Activated gamma-delta T cell treated with Interleukin-2 at 50 U/mL for 16 hours (primary cell): ENCODE measurements at places on chromosomes 5 and 9.
A peak's percentile ranks its signal among the peaks of the same experiment; 100 is the strongest.

DNA sequence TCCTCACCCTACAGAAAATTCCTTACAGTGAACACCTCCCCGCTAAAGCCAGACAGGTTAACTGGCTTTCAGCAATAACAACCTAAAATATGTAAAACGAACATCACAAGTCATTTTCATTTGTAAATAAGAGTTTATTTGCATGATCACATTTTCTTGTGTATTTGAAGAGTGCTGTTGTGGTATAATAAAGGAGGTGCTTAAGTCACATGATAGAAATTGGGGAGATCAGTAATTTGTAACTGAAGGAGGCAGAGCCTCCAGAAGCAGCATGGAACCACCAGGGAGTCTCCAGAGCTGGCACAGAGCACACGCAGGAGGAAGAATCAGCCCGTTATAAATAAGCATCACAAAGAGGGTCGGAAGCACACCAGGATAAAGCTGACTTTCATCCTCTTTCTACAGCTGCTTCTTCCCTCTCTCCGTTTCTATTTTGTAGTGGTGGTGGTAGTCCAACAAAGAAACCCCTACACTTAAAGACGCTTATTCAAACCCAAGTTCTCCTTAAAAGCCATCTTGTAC lies 210.6 kb downstream of the MAPKAP1 start:
- DNase-seq, result no peak

DNA sequence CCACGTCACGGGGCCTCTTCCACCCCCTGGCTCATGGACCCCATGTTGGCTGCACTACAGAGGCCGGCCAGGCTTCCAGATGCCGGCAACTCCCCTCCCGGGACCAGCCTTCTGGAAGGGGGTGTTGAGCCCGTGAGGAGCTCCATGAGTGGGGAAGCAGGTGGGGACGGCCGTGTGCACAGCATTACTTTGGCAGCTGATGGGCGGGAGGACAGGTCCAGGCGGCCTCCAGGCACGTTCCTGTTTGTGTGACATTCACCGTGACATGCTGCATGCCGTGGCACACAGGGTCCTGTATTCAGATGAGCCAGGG lies 29.1 kb upstream of the ABO start:
- no peak for DNase-seq

DNA sequence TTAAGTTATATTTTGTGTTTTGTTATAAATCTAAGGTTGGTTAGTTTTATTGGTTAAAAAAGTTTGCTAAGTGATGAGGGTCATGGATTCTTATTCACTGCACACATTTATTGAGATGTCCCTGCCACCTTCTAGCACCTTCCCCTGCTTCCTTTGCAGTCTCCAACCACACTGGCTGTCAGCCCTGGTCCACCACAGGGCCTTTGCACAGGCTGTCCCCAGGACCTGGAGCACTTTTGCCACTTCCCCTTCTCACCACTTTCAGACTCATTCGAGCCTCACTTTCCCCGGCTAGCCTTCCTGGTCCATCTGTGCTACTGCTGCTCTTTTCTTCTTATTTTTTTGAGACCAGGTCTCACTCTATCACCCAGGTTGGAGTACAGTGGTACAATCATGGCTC lies 45.3 kb downstream of the ARHGAP26 start:
- DNase-seq, result no peak

DNA sequence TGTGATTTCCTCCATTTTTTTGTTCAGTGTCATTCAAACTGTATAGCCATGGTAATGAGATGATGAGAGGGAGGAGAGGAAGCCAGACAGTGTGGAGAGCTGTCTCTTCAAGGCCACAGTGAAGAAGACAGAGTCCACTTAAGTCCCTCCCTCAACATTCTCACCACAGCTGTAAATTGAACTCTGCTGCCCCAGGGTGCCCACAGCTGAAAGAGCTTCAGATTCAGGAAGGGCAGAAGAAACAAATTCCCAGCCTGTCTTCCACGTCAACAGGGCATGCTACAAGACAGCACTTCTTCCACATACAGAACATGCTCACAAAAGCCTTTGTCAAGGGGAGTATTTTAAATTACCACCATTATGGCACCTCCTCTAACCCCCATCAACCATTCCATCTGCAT lies 100.4 kb downstream of the KLHL3 start:
- DNase-seq, result no peak

GRCh38 chr9:131605770-131606590 lies 60.7 kb downstream of the PRRT1B start:
- no peak for DNase-seq

- DNase-seq, result no peak
Measured at GRCh38 chr5:87400305-87400899, 12.3 kb downstream of the CCNH start.

- no peak for DNase-seq
Measured at GRCh38 chr9:76906647-76906975, 697 bp upstream of the PRUNE2 start.

DNA sequence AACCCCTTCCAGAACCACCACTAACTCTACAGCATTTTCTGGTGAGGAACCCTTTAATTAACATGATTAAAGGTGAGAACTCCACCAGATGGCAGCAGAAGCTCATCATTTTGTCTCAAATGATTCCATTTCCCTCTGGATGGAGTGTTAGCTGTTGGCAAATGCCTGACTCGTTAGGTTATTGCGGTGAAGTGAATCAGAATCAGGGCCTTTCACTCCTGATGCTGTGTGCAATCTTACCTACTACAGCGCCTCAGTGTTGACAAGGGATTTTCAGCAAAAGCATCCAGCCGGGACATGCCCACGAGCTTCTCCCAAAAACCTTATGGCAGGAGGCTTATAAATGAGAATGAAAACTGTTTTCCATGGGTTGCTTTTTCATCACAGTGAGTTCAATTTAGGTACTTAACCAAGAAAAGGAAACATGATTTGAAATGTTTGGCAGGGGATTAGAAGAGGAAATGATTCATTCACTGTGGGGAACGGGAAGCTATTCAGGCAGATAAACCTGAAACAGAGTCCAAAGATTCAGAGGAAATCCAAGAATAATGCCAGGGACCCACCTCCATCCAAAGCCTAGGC lies 48.0 kb upstream of the CAST start:
- peak; percentile 34 for DNase-seq

DNA sequence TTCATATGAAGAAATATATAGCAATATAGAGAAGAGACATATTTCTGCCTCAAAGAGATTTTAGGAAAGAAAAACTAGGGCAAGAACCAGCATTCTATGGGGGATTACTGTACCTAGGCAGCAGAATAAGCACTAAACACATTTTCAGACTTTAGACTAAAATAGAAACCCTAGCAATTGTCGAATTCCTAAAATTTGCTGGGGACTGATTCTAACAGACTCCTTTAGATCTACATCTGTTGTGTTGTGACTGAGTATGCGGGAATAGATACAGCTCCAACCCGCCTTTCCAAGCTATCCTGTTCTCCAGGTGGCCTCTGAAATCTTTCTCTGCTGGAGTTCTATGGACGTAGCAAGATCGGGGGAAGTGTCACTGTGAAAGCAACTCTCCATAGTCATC lies 482.2 kb downstream of the NTRK2 start:
- no peak for DNase-seq

GRCh38 chr5:58776559-58776958 lies 193.7 kb downstream of the RAB3C start:
- no peak for DNase-seq

- no peak for DNase-seq
Measured at GRCh38 chr5:153809166-153809565, 229.5 kb downstream of the FAM114A2 start.

- no peak for DNase-seq
Measured at GRCh38 chr5:43357067-43357466, 43.9 kb upstream of the HMGCS1 start.

DNA sequence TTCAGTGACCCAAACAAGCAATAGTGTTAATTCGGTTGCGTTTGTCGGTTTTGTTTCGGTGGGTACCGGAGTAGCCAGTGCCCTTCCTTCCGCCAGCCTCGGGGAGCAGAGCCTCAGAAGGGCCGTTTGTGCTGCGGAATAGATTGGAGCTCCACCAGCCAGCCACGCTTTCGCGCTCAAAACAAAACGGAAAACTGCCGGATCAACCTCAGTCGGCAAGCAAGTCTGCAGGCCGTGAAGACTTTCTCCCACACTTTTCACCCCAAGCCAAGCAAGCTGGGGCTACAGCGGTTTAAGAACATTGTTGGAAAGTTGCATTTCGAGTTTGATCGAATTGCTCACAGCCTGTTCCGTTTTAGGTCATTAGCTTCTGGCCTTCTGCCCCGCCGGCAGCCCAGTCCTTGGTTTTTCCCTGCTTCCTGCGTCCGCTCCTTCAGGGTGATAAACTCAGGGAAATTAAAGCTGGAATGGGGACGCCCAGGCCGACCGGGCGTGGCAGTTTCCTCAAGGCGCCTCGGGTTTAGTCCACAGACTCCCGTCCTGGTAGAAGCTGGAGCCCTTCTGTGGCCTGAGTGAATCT lies 803 bp upstream of the CCNO start:
- DNase-seq, result no peak

DNA sequence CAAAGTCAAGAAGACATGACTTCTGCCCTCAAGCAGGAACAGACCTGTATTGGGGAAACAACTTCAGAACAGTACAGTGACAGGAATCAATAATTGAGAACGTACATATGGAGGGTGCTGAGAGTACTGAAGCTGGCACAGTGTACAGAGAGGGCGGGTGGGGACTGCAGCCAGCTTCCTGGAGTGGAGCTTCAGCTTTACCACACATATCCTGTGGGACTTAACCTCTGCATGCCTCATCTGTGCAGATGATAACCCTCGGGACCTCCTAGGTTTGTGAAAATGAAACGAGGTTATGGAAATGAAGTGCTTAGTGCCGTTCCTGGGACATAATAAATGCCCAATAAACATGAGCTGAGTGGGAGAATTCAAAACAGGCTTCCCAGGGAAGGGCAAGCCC lies 22.1 kb upstream of the RARS1 start:
- no peak for DNase-seq
